Mesangial cell (primary cell): ENCODE measurements at places on chromosomes 2 and 18. TPM values are rescaled to one million over a fixed set of nuclear protein-coding genes. Genes with fewer than 3 reads are reported as not detected.

PRSS56 gene
- not detected in 2 replicates for total RNA-seq

PLGLB2 gene
- total RNA-seq, result not detected in 2 replicates

PRKCE gene
- total RNA-seq, result 2.4 and 10.1 TPM in 2 replicates

UGT1A9 gene
- total RNA-seq, result 0.13 and 0.16 TPM in 2 replicates

ARHGEF33 gene
- under 0.01 TPM in 1 of 2 replicates, not detected in the other for total RNA-seq

SIX2 gene
- 9.6 and 15.2 TPM in 2 replicates for total RNA-seq

TUBA3E gene
- total RNA-seq, result not detected in 2 replicates

NT5C1B gene
- total RNA-seq, result not detected in 2 replicates
